NCI-H1092 treated with DMSO at 0.1 percent for 48 hours (cell line): ENCODE measurements at places on chromosomes 1 and 21.

- no peak for DNase-seq
Observed at GRCh38 chr1:172613294-172613693, 45.6 kb upstream of the FASLG start.

- no peak for DNase-seq
Observed at GRCh38 chr1:12674358-12674757, 30.5 kb downstream of the AADACL4 start.

DNA sequence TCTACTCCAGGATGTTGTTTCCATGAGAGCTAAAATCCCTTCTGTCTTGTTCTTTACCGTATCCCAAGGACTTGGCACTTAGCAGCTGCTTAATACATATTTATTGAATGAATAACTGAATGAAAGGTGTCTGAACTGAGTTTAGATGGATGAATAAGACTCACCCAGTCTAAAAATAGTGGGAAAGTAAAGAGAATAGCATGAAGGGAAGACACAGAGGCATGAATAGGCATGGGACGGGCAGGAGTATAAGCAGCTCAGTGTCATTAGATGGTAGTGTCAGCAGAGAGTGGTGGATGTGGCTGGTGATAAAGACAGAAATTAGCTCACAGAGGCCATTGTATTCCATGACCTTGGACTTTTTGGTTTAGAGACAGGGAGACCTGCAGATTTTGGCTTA lies 9.2 kb downstream of the IL12RB2 start:
- DNase-seq = no peak

GRCh38 chr21:35491114-35491513 lies 442.0 kb upstream of the RUNX1 start:
- no peak for DNase-seq

DNA sequence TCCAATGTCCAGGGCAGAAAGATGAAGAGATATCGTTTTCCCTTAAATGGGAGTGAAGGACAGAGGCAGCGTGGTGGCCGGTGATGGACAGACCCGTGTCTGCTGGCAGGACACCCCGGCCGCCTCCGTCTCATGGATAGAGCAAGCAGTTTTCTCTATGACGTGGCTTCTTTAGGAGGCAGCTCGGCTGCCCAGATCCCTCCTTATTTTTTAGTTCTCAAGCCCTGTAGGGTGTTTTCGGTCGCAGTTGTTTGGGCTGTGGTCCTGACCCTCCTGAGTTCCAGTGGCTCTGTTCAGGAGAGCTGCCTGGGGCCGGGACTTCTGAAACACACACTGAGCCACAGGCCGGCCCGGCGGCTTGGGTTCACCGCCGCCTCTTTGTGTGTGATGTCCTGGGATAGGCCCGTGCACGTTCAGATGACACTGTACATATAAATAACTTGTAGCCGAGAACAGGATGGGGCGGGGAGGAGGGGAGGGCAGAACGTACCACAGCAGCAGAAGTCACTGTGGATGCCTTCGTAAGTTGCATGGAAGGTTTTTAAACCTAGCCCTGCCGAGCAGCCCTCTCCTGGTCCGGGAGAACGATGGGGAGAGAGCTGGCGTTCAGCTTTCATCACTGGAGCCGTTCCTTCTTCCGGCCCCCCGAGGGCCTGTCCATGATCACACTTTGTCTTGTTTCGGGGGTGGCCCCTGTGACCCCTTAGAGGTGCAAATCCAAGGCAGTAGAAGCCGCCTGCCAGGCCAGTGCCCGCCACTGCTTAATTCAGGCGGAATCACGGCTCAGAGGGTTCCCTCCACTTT lies 65.2 kb downstream of the SIK1 start:
- peak; percentile 75 for DNase-seq

DNA sequence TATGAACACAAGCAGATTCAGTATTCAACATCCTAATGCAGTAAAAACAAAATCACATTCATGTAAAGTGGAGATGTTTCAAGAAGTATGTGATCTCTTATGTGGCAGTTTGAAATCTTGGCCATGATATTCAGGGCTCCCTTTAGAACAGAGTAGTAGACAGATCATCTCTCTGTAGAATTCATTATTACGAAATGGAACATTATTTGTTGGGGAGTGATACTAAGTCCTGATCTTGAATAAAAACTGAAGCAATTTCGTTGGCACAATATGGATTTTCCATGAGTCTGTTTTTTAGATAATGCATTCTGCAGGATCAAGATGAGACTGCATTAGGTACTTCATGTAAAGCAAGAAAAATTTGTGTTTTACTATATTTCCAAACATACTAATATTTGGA lies 264.4 kb upstream of the NRIP1 start:
- no peak for DNase-seq

GRCh38 chr1:6410248-6410893 lies 9.3 kb downstream of the HES2 start:
- DNase-seq = no peak

- DNase-seq = no peak
Observed at GRCh38 chr21:26140926-26141325, 29.6 kb downstream of the APP start.

DNA sequence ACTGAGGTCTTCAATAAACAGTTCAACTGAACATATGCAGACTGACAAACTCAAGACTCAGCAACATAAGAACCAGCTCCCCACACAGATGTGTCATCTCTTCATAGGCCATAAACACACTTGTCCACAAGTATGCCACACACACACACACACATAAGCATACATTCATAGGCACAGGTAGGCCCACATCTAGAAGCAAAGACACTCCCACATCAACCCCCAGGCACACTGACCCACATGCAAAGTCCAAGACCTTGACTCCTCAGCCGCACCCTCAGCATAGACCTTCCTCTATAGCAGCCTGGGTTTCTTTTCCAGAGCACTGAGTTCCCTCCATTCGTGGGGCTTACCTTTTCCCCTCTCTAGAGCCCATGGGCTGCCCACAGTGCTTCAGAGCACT lies 1.4 kb downstream of the LAD1 start:
- DNase-seq = no peak

DNA sequence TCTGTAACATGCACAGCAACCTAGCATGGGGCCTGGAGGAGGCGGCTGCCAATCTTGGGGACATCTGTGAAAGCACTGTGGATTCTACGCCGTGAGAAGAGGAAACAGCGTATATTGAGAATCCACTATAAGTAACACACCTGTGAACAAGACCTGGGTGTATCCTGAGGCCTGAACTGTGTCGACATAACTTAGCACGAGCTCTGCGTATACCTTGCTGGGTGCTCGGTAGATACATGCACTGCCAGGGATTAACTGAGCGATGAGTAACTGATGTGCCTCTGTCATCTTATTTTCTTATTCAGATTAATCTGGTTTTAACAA lies 58.6 kb downstream of the DDX20 start:
- DNase-seq = no peak

DNA sequence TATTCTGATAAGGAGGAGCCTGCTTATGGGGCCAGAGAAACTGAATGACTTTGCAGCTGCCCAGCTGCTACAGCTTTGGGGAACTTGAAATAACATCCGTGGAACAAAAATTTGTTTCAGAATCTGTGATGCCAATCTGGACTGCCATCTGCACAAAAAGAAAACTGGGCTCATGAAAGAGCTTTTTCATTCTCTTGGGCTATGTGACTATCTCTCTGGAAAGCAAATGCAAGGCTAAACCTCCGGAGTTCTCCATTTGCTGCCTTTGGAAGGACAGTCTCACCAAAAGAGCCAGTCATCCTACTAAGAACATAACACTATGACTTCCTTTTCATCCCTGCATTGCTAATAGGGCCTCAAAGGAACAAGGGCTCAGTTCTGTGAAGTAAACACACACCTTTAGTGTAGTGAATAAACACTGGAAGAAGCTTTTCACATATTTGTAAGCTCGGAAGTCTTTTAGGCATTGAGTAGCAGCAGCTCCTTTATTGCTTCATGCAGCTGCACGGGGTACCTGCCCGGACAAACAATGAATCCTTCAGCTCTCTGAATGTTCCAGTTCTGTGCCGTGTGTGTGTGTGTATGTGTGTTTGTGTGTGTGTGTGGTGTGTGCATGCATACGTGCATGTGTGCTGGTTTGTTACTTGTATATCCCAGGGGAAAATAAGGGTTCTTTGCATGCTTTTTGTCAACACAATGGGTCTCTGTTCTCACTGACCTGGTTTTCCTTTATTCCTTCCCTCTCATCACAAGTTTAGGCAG lies 255.5 kb upstream of the SGIP1 start:
- DNase-seq = no peak

GRCh38 chr1:12097321-12097720 lies 34.2 kb downstream of the TNFRSF8 start:
- DNase-seq = no peak

DNA sequence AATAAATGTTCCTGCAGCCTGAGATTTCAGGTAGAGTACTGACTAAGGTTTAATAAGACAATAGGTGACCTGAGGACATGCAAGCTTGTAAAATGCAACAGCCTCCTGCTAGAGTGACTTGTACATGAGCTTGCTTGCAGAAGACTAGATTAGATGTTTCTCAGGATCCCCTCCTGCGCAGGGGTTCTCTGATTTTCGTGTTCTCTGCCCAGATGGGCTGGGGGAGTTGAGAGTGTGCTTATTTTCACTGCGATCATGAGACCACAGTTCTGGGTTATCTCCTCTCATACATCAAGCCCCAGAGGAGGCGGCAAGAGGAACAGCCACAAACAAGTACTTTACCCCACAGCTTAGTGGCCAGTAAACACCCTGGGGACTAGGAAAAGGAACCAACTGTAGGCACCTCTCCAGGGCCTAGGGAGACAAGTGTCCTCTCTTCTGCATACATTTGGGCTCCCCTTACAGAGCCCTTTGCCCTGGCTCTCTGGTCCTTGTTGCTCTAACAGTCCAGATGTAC lies 8.0 kb downstream of the TMEM81 start:
- no peak for DNase-seq

DNA sequence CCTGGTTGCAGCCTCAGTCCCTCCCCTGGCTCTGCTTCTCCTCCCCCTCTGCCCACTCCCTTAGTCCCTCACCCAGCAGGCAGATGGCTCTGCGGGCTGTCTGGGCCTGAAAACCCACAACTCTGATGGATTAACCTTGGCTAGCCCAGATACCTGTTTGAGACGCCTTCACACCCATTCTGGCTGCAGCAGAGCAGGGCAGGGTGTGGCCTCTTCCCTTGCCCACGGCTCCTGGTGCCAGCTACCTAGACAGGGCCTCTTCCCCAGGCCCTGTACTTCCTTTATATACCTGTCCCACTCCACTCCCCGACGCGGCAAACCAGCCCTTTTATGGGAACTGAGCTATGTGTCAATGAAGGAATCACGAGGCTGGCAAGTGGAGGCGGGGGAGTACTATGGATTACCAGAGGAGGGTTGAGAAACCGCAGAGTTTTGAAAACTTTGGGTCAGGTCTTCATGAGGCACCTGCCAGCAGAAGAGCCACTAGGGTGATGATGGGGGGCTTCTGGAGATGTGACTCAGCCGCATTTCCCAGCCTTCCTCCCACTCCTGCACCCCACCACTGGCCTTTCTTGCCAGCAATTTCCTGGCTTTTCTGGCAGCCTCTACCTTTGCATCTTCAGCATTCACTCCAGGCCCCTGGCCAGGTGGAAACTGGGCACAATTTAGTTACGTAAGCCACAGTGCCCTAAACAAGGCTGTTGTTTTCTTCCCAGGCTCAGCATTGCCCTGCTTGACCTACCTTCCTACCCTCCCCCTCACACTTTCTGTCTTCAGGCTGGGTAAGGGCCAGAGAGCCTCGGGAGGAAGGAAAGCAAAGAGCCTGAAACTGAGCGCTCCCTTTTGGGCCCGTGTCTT lies at the start of gene CHI3L1:
Gene CHI3L1, minus strand, starts transcription at position 259 of the 858 bp plus-strand sequence. Its CDS starts 81 bp downstream, at position 178.
- no peak for DNase-seq

GRCh38 chr1:219330669-219331068 lies 157.0 kb downstream of the LYPLAL1 start:
- peak; percentile 50 for DNase-seq

DNA sequence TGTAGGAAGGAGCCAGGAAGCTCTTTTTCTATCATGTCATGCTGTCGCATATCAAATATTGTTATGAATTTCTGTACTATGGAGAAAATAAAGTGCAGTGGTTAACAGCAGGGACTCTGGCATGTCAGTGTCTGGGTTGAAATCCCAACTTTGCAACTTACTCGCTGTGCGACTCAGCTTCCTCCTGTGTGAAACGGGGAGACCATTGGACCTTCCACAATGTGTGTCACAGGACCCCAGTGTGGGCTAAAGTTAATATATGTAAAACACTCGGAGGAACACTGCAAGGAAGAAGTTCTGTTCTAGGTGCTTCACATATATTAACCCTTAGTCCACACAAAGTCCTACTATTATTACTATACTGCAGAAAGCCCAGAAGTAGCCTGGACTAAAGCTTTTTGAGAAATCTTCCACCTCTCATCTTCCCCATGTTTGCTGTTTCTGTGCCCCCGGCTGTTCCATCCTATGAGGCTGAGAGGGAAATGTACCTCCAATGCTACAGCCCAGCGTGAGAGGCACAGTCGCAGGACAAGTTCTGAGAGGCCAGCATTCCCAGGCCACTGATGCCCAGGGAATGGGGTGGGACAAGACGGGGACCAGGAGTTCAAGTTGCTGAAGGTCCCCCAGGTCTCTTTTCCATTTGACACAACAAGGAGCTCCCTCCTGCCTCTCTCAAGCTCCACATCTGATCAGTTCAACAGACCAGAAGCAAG lies 1.9 kb downstream of the CHIT1 start:
- no peak for DNase-seq

DNA sequence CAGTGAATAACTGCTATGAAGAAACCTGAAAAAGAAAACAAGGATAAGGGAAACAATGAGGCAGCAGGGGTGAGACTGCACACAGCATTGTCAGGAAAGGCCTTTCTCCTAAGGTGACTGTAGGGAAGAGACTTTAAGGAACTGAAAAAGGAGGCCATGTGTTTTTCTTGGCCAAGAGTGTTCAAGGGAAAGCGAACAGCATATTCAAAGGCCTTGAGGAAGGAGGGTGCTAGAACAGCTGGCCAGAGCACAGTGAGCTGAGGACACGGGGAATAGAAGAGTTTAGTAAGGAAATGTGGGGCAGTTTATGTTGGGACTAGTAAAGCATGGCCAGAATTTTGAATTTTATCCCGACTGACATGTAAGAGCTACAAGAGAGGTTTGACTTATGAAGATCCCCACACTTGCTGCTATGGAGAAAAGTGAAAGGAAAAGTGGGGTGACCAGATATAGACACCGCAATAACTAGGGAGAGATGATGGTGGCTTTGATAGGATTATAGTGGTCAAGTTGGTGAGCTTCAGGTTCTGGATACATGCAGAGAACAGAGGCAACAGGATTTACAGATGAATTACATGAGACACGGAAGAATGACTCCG lies 1.4 kb downstream of the RWDD2B start:
- no peak for DNase-seq

- no peak for DNase-seq
Observed at GRCh38 chr1:201220388-201220715, 29.7 kb downstream of the IGFN1 start.
